ENCODE measurements at places on chromosomes 6 and 20.

DNA sequence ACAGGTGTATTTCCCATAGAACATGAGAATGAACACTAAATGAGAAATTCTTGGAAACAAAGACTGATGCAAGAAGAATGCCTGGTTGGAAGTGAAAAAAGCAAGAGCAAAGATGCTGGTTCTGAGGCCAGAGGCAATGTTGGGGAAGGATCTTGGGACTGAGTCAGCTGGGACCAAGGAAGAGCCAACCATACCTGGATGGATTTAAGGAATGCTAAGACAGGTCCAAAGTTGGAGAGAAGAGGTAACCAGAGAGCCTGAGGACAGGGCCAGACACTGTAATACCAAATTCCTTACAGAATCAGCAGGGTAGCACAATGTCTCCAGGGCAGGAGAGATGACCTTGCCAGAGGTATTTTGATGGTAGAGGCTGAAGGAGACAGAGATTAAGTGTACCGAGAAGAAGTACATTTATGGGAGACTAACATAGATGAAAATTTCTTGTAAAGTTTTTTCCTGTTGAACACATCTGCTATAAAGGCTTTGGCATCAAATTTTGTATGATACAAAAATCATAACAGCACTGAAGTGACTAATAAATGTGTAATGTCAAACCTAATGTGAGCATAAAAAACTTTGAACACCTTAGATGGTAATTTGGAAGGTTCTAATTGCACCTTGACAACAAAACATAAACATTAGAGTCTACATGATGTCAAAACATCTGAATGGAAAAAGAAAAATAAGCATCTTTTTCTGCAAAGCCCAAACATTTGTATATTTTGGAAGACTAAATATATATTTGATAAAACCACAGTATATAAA, 221.7 kb upstream of the MARCKS start:
- DNase-seq = no peak

GRCh38 chr6:137362878-137363804, 131.1 kb downstream of the OLIG3 start:
- DNase-seq = no peak

DNA sequence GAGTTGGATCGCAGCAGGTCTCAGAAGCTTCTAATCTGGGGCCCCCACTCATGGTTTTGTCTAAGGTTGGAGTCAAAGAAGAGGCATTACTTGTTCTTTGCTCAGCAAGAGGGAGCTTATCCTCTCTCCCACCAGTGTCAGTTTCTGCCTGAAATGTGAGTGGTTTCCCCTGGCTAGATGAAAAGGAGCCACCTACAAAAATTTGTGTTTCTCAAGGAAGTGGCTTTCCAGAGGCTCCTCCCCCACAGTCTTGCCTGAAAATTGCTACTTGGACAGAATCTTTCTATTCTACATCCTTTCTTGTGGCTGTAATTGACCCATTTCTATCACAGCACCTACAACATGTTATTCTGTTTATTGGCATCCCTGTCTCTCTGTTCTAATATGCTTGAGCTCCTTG, 37.9 kb downstream of the SCML4 start:
- DNase-seq = no peak

- DNase-seq = no peak
Observed at GRCh38 chr6:31125586-31126363, 5.5 kb upstream of the CDSN start.
